ENCODE measurements at places on chromosomes 13 and 19. TPM values are rescaled to one million over a fixed set of nuclear protein-coding genes. Genes with fewer than 3 reads are reported as not detected.

- no peak for DNase-seq
Measured at GRCh38 chr19:52584736-52585440, 14.8 kb downstream of the ZNF701 start.

GRCh38 chr19:13262450-13262849, 112.2 kb downstream of the IER2 start:
- DNase-seq, result no peak

- no peak for DNase-seq
Measured at GRCh38 chr13:95256091-95256490, 45.2 kb downstream of the ABCC4 start.

Gene CPB2
- 1.1 TPM for total RNA-seq

GRCh38 chr13:75959861-75960481, 323.8 kb downstream of the LMO7 start:
- no peak for DNase-seq

Gene C2CD4C
- 2.3 TPM for total RNA-seq

GRCh38 chr13:102183509-102184182, 218.2 kb downstream of the FGF14 start:
- no peak for DNase-seq

DNA sequence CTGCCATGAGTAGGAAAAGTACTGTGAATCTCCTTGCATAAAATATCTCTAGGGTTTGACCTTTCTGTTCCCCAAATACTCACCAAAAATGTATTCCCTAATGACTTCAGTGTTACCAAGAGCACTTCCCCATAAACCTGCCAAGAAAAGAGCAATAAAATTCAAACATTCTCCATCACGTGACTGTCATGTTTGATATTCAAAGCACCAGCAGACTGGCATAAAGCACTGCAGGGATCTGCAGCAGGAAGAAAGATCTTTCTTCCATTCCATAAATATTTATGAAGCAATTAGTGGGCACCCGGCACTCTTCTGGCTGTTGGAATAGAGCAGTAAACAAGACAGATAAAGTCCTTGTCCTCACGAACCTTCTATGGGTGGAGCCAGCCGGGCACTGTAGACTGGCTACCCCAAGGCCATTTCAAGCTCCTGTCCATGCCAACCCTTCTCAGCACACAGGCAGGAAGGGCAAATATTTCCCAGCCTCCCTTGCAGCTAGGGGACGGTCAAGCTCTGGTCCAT, 20.3 kb downstream of the PLA2G4C start:
- DNase-seq, result no peak

Measured in suprapubic skin (tissue), 4 donors.